Pons (tissue), 1 donor: ENCODE measurements at places on chromosomes 13 and 19.

DNA sequence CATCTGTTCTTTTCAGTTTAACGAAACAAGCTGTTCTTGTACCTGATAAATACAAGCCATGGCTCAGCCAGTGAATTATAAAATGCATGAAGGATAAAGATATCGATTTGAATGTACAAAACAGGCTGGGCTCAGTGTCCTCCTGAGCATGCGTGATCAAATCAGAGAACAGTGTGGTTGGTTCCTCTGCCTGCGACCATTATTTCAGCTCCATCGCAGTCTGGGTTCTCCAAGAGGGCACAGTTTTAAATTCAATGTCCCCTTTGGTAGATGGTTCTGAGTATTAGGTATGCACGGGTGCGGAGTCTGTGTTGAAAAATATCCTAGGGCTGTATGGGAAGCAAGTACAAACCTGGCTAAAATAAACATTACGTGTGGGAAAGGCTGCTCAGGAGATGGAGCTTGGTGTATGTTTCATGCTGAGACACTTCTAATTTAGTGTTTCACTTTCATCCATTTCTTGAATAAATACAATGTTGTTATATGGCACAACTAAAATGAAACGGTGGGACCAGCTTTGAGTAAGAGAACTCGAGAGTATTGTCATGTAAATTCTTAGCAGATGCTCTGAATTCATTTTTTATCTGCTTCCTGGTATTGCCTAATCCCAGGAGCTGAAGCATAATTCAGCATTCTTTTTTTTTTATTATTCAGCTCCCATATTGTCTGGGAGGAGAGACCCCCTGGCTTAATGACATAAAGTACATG, 458.7 kb downstream of the MYO16 start:
- DNase-seq: no peak

DNA sequence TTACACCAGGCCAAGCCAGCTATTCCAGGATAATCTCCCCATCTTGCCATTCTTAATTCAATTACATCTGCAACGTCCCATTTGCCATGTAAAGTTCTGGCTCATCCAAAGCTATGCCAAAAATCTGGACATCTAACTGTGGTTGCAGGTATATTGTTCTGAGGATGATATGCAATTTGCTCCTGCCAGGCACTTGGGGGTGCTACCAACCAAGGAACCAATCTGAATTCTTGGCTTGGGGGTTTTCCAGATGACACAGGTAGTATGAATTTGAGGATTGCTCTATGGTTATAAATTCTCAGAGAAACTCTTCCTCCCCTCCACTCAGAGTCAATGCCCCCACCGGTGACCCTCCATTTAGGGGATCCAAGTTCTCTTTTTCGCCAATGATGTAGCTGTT, 33.0 kb downstream of the CRYL1 start:
- DNase-seq: no peak

DNA sequence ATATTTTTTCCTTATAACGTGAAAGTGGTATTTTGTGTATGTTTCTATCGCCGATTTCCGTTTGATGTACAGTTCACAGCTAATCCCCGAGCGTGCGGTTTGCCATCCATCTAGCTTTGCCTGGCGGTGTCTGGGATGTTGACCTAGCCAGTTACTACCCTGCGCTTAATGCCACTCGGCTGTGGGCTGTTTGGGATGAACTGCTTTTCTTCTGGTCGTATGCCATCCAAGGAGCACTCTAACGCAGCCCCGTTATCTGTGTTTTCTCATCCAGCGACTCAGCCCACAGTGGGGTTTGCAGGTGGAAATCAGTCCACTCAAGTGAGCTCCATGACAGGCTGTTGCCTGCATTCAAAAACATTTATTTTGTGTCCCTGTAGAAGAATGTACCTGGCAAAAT, 512.3 kb downstream of the MYO16 start:
- DNase-seq: no peak

DNA sequence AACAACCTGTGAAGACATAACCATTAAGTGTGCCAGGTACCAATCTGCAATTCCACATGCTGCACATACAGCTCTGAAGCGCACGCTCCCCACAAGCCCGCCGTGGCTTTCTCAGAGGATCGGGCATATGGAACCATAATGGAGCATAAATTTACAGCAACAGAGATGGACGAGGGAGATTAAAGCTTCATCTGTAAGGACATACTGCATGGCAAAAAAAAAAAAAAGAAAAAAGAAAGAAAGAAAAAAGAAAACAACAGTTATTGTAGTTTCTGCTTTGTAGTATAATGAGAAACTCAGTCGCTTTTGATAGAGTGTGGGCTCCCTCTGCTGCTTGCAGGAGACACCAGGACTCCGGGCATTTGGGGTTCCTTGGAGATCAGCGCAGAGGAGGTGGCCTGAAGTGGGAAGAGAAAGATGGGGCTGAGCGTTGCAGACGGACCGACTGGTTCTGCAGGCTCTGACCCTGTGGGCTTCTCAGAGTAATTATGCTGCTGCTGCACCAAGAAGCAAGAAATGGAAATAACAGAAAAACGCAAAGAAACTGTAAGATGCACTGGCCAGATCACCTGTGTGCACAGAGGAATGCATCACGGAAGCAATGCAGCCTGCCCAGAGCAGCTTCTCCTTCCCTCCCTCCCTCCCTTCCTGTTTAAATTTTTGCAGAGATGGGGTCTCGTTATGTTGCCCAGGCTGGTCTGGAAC, 10.8 kb upstream of the PDCD5 start:
- peak; percentile 67 for DNase-seq

- DNase-seq: no peak
These were observed 1.1 kb downstream of the NAA16 start for GRCh38 chr13:41312176-41312500.

- no peak for DNase-seq
These were observed 32.2 kb downstream of the ELL start for GRCh38 chr19:18489627-18490184.

DNA sequence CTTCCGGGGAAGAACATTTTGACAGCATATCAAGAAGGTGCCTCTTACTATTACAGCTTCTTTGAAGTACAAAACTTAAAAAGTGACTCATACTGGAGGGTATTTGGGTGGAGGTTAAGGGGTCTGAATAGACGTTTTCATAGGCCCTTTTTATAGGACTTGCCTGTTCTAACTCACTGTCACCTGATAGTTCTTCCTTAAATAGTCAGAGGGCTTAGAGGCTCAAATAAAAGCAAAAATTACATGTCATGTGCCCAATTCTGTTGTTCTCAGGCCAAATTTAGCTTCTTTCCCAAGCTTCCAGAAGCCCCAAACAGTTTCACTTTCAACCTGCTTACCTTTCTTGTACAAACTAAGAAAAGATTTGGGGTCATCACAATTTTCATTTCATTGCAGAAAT, 16.1 kb upstream of the SLC46A3 start:
- no peak for DNase-seq
